Activated CD4-positive, alpha-beta memory T cell treated with anti-CD3 and anti-CD28 coated beads, Interleukin-2, amount 10 ng/mL, durations not matched to agents 7 days and 5 days (primary cell): ENCODE measurements at places on chromosomes 3 and 15. TPM values are rescaled to one million over a fixed set of nuclear protein-coding genes. Genes with fewer than 3 reads are reported as not detected.

TNFAIP8L3 gene
- total RNA-seq: 0.13 TPM

GRCh38 chr3:141064255-141064926 is 13.2 kb downstream of the SPSB4 start:
- peaks cover 16% of the 10 kb centered on the region for H3K27me3 ChIP-seq
- no peak for DNase-seq
- H3K4me1 ChIP-seq: peaks cover 8% of the 10 kb centered on the region
- H3K36me3 ChIP-seq: no peaks in the 10 kb centered on the region
- no peak overlapping the region for H3K4me3 ChIP-seq
- H3K27ac ChIP-seq: no peak overlapping the region

CCR3 gene
- 1.2 TPM for total RNA-seq

STAG1 gene
- total RNA-seq: 36.2 TPM

HRG gene
- not detected for total RNA-seq

SNTN gene
- total RNA-seq: not detected

GRCh38 chr15:41323611-41324010 is 8.8 kb downstream of the OIP5 start:
- no peak for DNase-seq
- H3K27me3 ChIP-seq: no peaks in the 10 kb centered on the region
- no peak overlapping the region for H3K4me3 ChIP-seq
- peaks cover 25% of the 10 kb centered on the region for H3K4me1 ChIP-seq

SAXO2 gene
- 0.60 TPM for total RNA-seq

RASL12 gene
- not detected for total RNA-seq

GRCh38 chr3:143754090-143754489 is 94.2 kb downstream of the SLC9A9 start:
- DNase-seq: no peak
- no peaks in the 10 kb centered on the region for H3K36me3 ChIP-seq
- no peak overlapping the region for H3K4me3 ChIP-seq

GRCh38 chr3:151101270-151101969 is 16.0 kb downstream of the MED12L start:
- no peak overlapping the region for H3K4me3 ChIP-seq
- DNase-seq: no peak
- H3K27ac ChIP-seq: no peak overlapping the region
- H3K4me1 ChIP-seq: no peaks in the 10 kb centered on the region
- peaks cover 38% of the 10 kb centered on the region for H3K27me3 ChIP-seq

TYRO3 gene
- 1.9 TPM for total RNA-seq

FAM107A gene
- not detected for total RNA-seq

GRCh38 chr3:13122081-13123012 is 49.1 kb upstream of the IQSEC1 start:
- H3K27me3 ChIP-seq: peaks cover 9% of the 10 kb centered on the region
- H3K36me3 ChIP-seq: no peaks in the 10 kb centered on the region
- no peak overlapping the region for H3K4me3 ChIP-seq
- H3K4me1 ChIP-seq: no peaks in the 10 kb centered on the region
- DNase-seq: no peak
- no peak overlapping the region for H3K27ac ChIP-seq

DNA sequence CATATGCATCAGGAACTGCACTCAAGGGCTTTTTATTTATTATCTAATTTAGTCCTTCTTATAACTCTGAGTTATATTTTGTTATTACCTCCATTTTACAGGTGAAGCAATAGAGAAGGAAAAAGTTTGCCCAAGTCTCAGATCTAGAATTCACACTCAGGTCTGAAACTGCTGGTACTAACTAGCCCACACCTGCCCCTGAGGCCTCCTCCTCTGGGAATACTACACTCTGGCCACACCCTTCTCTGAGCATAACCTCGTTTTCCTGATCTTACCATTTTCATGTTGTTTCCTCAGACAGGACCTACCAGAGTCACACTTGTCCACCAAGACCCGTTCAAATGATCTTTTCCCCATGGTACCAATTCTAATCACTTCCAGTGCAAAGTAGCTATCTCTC is 94.1 kb upstream of the CHRM5 start:
- no peaks in the 10 kb centered on the region for H3K4me1 ChIP-seq
- H3K27ac ChIP-seq: no peak overlapping the region
- no peak for DNase-seq
- H3K36me3 ChIP-seq: no peaks in the 10 kb centered on the region
- no peak overlapping the region for H3K4me3 ChIP-seq
